ENCODE measurements at places on chromosomes 2 and 18. TPM values are rescaled to one million over a fixed set of nuclear protein-coding genes. Genes with fewer than 3 reads are reported as not detected.

The AFF3 gene
- total RNA-seq = 239 TPM

The OXER1 gene
- total RNA-seq = not detected

The RNF138 gene
- total RNA-seq = 19.1 TPM

The ALPG gene
- total RNA-seq = not detected

The CYBRD1 gene
- 140 TPM for total RNA-seq

The ROCK1 gene
- 51.0 TPM for total RNA-seq

The LONRF2 gene
- 0.26 TPM for total RNA-seq

The RRM2 gene
- 33.6 TPM for total RNA-seq

The SERPINB13 gene
- total RNA-seq = not detected

The GPR75 gene
- 1.2 TPM for total RNA-seq

The C2orf15 gene
- 0.26 TPM for total RNA-seq

The BOK gene
- 47.5 TPM for total RNA-seq

The MAPK4 gene
- not detected for total RNA-seq

The ZNF396 gene
- 1.9 TPM for total RNA-seq

The RAB17 gene
- total RNA-seq = 3.9 TPM

The ADRA2B gene
- total RNA-seq = not detected

The SIX2 gene
- total RNA-seq = 42.8 TPM

The GNLY gene
- total RNA-seq = not detected

The SOWAHC gene
- total RNA-seq = 12.7 TPM

The SLC4A3 gene
- 11.6 TPM for total RNA-seq

The MPPE1 gene
- 58.6 TPM for total RNA-seq

The RAPGEF4 gene
- total RNA-seq = 0.91 TPM

The SP3 gene
- 80.3 TPM for total RNA-seq

The DOCK10 gene
- 13.1 TPM for total RNA-seq

The PRKAG3 gene
- total RNA-seq = not detected

The CHRND gene
- not detected for total RNA-seq

The CTAGE1 gene
- total RNA-seq = not detected

The ABCG8 gene
- total RNA-seq = not detected

The MDH1B gene
- 1.3 TPM for total RNA-seq
